ENCODE measurements at places on chromosomes 3 and 15. TPM values are rescaled to one million over a fixed set of nuclear protein-coding genes. Genes with fewer than 3 reads are reported as not detected.

CSPG4 gene
- 0.18 TPM for polyA plus RNA-seq

TPRA1 gene
- 31.5 TPM for polyA plus RNA-seq

NR2E3 gene
- polyA plus RNA-seq: not detected

ADAMTS9 gene
- not detected for polyA plus RNA-seq

FETUB gene
- not detected for polyA plus RNA-seq

GASK1A gene
- polyA plus RNA-seq: not detected

UBA7 gene
- polyA plus RNA-seq: 54.7 TPM

C3orf22 gene
- not detected for polyA plus RNA-seq

MYEF2 gene
- 1.6 TPM for polyA plus RNA-seq

HYAL1 gene
- 0.18 TPM for polyA plus RNA-seq

HACL1 gene
- polyA plus RNA-seq: 38.9 TPM

LIPC gene
- polyA plus RNA-seq: 6.8 TPM

REC114 gene
- polyA plus RNA-seq: not detected

ANKRD34C gene
- polyA plus RNA-seq: not detected

SLC35A5 gene
- 16.7 TPM for polyA plus RNA-seq

Measured in immature natural killer cell (primary cell).